Urothelium cell line (cell line): ENCODE measurements at places on chromosomes 1 and 21.
A peak's percentile ranks its signal among the peaks of the same experiment; 100 is the strongest.

DNA sequence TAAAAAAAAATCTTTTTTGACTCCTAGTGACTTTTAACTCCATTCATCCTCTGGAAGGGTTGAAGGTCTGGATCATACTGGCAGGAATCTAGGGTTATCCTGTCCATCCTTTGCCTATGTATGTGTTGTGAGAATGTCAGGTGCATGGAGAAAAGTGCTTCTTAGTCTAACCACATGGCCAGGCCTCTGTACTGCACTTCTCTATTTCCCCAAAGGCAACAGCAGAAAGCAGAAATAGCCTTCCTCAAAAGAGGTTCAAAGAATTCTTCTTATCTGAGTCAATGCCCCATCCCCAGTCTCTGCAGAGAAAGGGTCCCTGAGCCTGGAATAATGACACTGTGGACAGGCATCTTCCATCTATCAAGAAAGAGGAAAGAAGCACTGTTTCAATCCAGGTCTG, 85.7 kb upstream of the CD34 start:
- DNase-seq: no peak

DNA sequence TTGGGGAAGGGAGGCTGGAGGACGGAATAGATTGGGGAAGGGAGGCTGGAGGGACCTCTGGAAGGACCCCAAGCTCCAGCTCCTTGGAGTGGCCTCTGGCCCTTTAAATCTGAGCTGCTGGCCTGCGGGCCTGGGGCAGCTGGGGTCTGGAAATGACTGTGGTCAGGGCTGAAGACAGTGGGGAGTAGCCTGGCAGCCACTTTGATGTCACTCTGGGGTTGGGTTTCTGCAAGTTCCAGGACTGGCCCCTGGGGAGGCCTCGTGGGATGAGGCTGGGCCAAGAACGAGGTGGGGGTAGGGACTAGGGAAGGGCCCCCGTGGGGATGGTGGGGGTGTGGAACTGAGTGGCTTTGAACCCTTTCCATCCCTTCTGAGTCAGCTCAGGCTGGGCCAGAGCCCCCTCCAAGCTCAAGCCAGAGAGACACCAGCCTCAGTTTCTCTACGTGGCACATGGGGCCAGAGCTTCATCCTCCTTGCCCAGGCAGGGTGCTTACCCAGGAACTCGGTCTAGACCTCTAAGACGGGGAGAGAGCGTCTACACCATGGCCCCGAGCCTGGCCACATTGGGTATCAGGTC, 59.7 kb downstream of the ALPL start:
- no peak for DNase-seq

GRCh38 chr1:69058454-69058853, 509.3 kb upstream of the LRRC7 start:
- DNase-seq: peak; percentile 38

DNA sequence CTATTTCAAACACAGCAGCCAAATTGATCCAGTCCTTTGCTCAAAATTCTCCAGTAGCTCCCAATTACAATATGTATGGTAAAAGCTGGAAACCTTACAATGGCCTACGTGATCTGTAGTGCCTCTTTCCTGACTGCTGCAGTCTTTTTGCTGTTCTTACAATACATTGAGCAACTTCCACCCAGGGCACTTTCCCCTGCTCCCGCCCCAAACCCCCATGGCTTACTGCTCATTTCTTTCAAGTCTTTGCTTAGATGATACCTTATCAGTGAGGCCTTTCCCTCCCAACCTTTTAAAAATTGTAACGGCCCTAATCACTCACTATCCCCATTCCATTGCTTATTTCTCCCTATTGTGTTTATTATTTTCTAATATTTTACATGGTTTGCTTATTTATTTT, 43.9 kb upstream of the APOBEC4 start:
- DNase-seq: no peak

- DNase-seq: no peak
Observed at GRCh38 chr1:198829944-198830343, 191.1 kb downstream of the PTPRC start.

DNA sequence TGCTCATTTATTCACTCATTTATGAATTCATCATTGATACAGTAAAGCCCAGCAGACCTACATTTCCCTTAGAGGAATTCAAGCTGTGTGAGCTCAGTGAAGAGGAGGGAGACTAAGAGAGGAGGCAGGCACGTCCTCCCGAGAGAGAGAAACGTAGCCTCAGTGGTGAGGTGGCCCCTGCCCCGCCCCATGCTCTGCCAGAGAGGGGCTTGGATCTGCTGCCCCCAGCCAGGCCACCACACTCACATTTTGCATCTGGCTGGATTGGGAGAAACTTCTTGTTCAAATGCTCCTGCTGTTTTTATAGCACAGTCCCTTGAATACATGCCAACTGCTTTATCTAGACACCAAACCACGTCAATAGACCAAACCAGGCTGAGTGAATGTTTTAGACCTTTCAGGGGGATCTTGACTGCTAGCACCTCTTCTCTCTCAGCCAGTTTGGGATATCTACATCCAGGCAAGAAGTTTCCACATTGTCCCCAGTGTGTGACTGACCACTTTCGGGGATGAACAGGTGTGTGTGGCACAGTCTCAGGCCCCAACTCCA, 67.7 kb upstream of the AJAP1 start:
- DNase-seq: no peak

GRCh38 chr1:192357924-192358323, 41.1 kb downstream of the RGS21 start:
- no peak for DNase-seq

DNA sequence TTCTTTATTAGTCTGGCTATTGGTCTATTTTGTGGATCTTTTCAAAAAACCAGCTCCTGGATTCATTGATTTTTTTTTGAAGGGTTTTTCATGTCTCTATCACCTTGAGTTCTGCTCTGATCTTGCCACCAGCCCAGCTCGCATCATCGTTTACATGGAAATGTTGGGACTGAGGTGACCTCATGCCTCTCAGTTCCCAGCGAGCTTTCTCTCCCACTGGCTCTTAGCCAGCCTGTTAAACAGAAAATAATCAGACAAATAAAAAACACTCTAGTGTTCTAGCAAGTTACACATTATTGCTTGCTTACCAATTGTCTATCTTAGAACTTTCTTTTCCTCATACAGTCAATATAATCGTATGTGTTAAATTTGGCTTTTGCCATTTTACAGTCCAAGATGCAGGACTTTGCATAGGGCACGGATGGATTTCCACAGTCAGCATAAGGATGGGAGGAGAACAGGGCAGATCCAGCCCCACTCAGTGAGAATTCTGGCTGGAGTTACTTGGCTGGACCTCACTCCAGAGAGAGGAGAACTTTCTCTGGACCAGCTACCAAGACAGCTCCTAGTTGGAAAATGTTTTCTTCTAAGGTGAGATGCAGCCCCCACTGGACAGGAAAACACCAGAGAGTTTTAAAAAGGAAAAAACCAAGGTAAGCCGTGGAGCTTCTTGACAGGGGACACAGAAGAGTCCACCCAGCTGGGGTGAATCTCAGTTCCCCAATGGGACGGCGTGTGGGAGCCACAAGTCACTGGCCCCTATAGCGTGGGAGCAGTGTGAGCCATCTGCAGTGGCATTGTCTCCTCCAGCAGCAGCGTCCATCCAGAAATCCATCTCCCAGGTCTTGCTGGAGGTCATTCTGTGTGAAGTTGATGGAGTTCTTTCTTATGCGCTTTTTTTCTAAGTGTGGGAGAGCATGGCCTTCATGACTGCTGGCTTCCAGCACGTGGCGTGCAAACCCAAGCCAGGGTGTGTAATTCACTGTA, 17.6 kb downstream of the PGBD2 start:
- no peak for DNase-seq

DNA sequence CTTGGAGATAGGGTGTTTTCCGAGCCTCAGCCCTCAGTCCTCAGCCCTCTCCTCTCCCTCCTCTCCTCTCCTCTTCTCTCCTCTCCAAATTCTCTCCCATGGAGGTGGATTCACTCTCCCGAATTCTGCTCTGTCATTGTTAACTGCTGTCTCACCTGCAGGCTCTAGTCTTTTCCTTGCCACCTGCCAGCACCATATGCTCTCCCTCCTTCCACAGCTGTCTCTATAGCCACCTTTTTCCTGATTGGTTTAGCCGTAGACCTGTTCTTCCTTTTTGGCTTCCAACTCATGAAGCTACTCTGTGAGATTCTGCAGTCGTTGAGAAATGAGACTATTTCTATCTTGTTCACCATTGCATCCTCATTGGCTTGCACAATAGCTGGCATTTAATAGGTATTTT, 19.7 kb downstream of the COG2 start:
- no peak for DNase-seq

GRCh38 chr1:14260480-14260879, 338.0 kb upstream of the KAZN start:
- no peak for DNase-seq

GRCh38 chr21:32806810-32807386, 35.3 kb upstream of the PAXBP1 start:
- DNase-seq: no peak

DNA sequence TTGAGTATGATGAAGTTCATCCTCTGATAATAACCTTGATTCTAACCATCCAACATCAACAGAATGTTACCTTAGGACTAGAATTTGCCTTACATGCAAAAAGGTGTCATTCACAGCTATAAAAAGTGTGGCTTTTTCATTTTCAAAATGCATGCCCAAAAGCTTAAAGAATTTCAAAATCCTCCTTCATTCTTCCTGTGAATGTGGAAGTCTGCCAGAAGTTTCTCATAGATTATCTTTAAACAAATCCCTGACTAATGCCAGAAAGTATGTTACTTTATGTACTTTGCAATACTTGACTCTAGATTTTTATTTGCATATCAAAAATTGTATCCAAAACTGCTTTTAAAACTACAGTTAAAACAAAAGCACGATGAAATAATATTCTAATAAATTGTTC, 270.6 kb upstream of the ZRANB2 start:
- DNase-seq: no peak

DNA sequence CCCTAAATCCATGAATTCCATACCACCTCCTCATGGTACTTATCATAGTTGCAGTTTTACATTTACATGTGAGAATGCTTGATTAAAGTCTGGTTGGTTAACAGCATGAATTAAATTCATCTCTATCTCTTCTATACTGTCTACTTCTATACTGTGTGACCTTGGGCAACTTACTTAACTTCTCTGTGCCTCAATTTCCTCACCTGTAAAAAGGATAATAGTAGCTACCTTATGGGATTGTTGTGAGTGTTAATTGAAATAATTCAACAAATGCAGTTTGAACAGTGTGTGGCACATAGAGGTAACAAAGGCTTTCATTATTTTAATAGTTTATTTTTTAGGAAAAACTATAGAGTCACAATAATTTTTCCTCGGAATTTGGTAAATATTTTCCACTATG, 231.3 kb downstream of the RRAGC start:
- no peak for DNase-seq

DNA sequence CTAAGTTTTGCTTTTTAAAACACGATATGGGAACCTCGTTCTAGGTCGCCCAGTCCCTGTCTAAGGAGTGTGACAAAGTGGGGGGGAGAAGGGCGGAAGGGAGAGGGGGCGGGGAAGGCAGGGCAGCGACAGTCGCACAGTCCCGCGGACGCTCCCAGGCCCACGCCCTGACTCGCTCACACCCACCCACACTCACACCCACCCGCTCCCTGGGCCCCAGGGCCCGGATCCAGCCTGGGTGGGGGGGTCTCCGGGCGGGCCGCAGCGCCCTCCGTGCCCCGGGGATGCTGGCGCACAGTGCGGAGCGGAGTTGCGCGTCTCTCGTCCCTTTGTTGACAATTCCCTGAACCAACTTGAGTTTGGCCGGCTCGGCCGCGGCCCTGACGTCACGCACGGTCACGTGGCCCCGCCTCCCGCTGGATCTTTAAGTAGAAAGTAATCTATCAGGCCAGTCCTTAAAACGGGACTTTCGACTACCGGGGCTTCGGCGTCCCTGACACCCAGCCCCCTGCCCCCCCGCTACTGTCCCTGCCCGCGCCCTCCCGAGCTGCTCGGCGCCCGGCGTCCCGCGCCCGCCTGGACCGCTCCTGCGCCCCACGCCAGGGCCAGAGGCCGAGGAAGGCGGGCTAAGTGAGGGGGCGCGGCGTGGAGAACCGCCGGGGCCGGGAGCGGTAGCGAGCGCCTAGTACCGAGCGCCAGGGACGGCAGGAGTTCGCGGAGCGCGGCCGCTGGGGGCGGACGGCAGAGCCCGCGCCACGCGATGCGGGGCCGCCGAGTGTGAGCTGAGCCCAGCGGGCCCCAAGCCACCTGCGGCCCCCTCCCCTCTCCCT, at the start of gene FOXD3:
FOXD3 (plus strand) TSS at position 454 of the 830 bp plus-strand sequence. CDS start 492 bp downstream, outside the sequence.
- DNase-seq: no peak

- DNase-seq: no peak
Observed at GRCh38 chr1:19212167-19212566, 2.1 kb upstream of the UBR4 start.

DNA sequence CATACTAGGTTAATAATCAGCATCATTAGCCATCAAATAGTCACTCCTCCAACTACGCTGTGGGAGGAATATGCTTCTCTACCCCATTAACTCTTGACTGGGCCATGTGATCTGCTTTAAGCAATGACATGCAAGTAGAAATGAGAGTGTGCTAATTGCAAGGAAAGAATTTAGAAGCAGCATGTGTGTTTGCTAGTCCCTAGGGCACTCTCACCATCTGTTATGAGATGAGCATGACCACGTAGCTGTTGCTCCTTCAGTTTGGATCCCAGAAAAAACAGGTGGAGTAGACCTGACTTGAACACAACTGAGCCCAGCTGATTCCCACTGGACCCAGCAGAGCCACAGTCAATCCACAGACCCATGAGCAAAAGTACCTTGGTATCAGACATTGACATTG, 19.7 kb upstream of the RGS7 start:
- no peak for DNase-seq

DNA sequence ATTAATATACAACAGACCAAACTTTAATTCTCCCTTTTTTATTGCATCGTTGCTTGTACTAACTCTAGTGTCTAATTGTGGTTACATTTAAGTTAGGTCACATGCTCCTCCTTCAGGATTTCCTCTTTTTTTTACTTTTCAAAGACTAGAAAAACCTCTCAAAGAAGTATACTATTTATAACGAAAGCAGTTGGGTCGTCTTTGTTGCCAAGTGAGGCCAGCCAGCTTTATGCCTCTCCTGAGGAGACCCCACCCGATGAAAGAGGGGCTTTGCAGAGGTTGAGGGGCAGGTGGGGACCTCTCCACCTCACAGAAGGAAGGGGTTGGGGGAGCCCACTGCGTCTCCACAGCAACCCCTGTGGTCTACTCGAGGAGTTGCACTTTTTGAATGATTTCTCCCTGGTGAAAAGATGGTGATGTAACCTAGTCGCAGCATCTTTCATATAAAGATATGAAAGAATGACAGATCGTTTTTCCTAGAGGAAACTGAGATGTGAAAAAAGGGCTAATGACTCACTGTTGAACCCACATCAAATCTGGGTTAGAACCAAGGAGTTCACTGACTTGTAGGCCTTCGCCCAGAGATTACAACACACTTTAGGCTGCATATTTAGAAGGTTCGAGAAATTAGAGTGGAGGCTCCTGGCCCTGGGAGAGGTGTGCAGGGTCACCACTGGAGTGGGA, 6.4 kb downstream of the TGFB2 start:
- peak; percentile 50 for DNase-seq
